ENCODE measurements at places on chromosomes 2 and 18. TPM values are rescaled to one million over a fixed set of nuclear protein-coding genes. Genes with fewer than 3 reads are reported as not detected.

- H3K27me3 ChIP-seq, result no peaks in the 10 kb centered on the region
- H3K4me1 ChIP-seq, result no peaks in the 10 kb centered on the region
- H3K27ac ChIP-seq, result no peak overlapping the region
- H3K4me3 ChIP-seq, result no peak overlapping the region
- DNase-seq, result peak; percentile 45
Measured at GRCh38 chr2:66240286-66240685, 194.6 kb upstream of the MEIS1 start.

DNA sequence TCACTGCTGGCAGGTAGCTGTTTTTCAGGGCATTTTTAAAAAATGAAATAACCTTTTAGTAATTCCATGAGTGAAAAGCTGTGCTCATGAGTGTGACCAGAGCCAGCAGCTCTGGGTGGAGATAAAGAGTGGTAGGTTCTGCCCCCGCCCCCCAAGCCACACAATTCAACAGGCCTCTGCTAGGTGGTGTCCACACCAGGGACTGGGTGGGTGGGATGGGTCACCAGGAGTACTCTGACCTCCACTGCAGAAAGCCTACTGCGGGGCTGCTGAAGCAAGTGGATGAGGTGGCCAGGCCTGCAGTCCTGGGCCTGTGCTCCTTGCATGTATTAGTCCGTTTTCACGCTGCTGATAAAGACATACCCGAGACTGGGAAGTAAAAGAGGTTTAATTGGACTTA is 15.3 kb downstream of the PARD6G start:
- no peak overlapping the region for H3K27ac ChIP-seq
- H3K4me1 ChIP-seq, result no peaks in the 10 kb centered on the region
- H3K36me3 ChIP-seq, result no peaks in the 10 kb centered on the region

DNA sequence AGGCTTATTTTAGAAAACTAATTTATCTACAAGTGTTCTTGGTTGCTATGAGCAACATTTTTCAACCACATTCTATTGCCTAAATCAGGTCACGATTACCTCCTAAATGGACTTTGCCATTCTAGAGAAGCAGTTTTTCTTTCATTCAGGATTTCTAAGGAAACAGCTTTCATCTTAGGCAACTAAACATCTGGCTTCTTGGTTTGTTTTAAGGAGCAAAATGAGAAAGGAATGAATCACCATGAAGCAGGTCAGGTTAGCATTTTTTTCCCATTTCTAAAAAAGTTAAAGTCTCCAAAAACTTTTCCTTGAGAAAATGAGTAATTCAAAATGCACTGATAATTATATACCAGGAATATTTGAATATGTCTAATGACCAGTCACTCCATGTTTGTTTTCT is 114.8 kb downstream of the GAREM1 start:
- no peaks in the 10 kb centered on the region for H3K4me1 ChIP-seq
- no peak overlapping the region for H3K27ac ChIP-seq
- H3K27me3 ChIP-seq, result no peaks in the 10 kb centered on the region
- H3K4me3 ChIP-seq, result no peak overlapping the region
- peak; percentile 75 for DNase-seq

DNA sequence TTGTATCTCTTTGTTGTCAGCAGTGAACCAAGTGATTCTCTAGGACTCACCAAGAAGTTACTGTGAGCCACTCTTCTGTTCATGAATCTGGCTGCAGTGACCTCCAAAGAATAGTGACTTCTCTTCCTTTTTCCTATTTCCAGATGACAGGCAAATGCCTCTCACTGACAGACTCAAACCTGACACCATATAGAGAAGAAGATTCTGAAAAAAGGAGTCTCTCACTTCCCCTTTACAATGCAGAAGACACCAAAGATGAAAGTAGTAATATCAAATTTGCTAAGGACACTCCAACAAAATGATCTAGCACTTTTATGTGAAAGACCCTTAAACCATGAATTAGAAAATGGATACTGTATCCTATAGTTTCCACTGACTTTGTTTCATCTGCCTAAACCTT is 44.4 kb upstream of the SETBP1 start:
- no peaks in the 10 kb centered on the region for H3K4me1 ChIP-seq
- no peaks in the 10 kb centered on the region for H3K27me3 ChIP-seq
- no peak for DNase-seq

DNA sequence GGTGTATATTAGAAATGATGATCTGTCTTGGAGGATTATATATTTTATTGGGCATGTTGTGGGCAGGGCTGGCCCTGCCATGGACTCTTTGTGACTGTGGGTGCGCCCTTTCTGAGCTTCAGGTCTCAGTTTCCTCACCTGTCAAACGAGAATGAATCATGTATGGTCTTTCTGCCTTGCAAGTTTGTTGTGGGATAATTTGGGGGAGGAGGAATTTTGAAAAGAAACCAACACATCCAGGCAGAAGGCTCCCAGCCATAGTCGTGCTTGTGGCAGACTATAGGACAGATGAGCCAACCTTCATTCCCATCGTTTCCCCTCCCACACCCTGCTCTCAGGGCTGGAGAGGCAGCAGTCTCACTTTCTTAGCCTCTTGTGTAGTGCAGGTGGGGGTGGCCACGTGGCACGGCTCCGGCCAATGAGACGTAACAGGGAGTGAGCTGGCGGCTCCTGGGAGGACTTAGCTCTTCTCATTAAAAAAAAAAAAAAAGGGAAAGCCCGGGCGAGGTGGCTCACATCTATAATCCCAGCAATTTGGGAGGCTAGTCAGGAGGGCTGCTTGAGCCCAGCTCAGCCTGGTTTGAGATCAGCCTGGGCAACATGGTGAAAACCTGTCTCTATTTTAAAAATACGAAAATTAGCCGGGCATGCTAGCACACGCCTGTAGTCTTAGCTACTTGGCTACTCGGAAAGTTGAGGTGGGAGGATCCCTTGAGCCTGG is 63.1 kb downstream of the RHOB start:
- DNase-seq, result peak; percentile 72
- no peaks in the 10 kb centered on the region for H3K27me3 ChIP-seq
- H3K4me1 ChIP-seq, result peaks cover 14% of the 10 kb centered on the region
- no peak overlapping the region for H3K27ac ChIP-seq
- H3K4me3 ChIP-seq, result no peak overlapping the region

GRCh38 chr2:105104208-105104731 is 66.4 kb downstream of the MRPS9 start:
- peak; percentile 47 for DNase-seq
- H3K27ac ChIP-seq, result no peak overlapping the region
- H3K4me1 ChIP-seq, result no peaks in the 10 kb centered on the region
- no peak overlapping the region for H3K4me3 ChIP-seq

DNA sequence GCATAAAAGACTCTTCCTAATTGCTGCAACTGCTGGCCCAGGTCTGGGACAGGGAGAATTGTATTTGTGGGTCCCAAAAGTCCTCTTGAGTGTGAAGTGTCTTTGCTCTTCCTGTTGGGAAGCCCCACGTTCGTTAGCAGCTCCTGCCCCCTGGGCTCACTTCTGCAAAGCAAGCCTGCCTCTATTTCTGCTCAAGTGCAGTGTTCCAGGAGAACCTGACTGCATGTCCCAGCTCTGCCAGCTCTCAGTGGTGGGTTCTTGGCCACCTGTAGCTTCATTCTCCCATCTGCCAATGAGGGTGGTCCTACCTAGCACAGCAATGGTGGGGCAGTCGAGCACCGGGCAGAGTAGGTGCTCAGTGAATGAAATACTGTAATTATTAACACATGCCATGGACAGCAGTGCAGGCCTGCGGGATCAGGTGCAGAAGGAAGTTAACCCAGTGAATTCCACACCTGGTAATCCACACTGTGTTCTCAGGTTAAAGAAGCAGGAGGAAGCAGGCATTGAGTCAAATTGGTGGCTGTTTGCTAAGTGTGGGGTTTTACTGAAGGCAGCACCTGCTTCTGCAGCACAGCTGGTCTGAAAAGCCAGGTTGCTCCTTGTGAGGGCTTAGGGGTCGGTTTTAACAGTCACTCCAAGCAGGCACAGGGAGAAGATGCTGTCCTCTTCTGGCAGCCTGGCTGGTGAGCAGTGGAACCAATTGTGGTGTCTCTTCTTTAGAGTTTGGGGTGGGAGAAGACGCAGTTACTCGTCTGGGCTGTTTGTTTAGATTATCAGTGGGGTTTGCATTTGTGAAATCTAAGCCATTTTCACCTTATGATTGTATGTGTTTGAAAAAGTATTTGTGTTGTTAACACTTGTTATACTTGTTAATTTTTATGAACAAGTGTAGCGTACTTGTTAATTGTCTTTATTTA is 54.3 kb downstream of the DGKD start:
- H3K4me1 ChIP-seq, result peaks cover 3% of the 10 kb centered on the region
- no peaks in the 10 kb centered on the region for H3K27me3 ChIP-seq
- no peak overlapping the region for H3K27ac ChIP-seq
- no peak overlapping the region for H3K4me3 ChIP-seq
- no peak for DNase-seq
- H3K36me3 ChIP-seq, result no peaks in the 10 kb centered on the region

GRCh38 chr2:26675651-26676255 is 16.8 kb upstream of the KCNK3 start:
- no peaks in the 10 kb centered on the region for H3K4me1 ChIP-seq
- H3K36me3 ChIP-seq, result no peaks in the 10 kb centered on the region
- no peak overlapping the region for H3K4me3 ChIP-seq
- DNase-seq, result no peak
- H3K27ac ChIP-seq, result no peak overlapping the region

GRCh38 chr2:230899287-230899686 is 25.8 kb downstream of the GPR55 start:
- no peaks in the 10 kb centered on the region for H3K36me3 ChIP-seq
- peaks cover 20% of the 10 kb centered on the region for H3K27me3 ChIP-seq
- H3K4me3 ChIP-seq, result no peak overlapping the region
- DNase-seq, result no peak
- H3K27ac ChIP-seq, result no peak overlapping the region

DNA sequence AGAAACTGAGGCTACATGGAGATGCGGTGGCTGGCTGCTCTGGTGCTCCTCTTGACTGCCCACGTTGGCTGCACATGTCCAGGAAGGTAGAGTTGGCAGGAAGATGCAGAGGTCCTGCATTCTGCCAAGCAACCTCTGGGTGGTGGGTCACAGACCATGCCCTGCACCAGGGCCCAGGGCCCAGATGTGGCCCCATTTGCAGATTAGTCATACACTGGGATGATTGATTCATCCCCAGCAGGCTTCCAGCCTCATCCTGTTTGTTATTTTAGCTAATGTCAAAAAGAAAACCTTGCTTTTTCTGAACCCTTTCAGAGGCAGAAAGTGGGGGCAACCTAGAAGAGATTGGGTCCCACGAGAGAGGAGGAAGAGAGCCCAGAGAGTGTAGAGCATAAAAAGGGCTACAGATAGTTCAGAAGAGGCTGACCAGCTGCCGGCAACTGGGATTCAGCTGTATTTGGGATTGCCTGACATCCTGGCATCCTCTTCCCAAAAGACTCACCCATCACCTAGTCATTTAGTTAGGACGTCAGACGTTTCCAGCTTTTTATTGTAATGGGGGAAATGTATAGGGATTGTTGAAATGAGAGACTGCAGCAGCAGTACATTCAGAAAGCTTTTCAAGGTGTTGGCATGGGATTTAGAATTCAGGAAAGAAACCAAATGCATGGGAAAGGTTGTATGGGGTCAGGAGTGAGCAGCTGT is 101.9 kb downstream of the CTIF start:
- peak overlapping the region; percentile 40 for H3K27ac ChIP-seq
- peaks cover 24% of the 10 kb centered on the region for H3K4me1 ChIP-seq
- no peak overlapping the region for H3K4me3 ChIP-seq
- H3K36me3 ChIP-seq, result peaks cover 7% of the 10 kb centered on the region
- no peaks in the 10 kb centered on the region for H3K27me3 ChIP-seq

- no peak for DNase-seq
- no peak overlapping the region for H3K4me3 ChIP-seq
- H3K36me3 ChIP-seq, result no peaks in the 10 kb centered on the region
- no peaks in the 10 kb centered on the region for H3K4me1 ChIP-seq
- no peak overlapping the region for H3K27ac ChIP-seq
Measured at GRCh38 chr2:119338826-119339561, 27.6 kb downstream of the C2orf76 start.

Gene ANKRD62
- not detected for total RNA-seq

Gene HAAO
- total RNA-seq, result 2.8 TPM

Gene CHCHD5
- 11.0 TPM for total RNA-seq

Gene COL4A3
- 0.33 TPM for total RNA-seq

Data from fibroblast of lung (primary cell).